Regular cardiac myocyte (primary cell): ENCODE measurements at places on chromosomes 7 and 10. TPM values are rescaled to one million over a fixed set of nuclear protein-coding genes. Genes with fewer than 3 reads are reported as not detected.

The FAM25C gene
- not detected in 2 replicates for total RNA-seq

The ITIH5 gene
- 0.19 and 1.4 TPM in 2 replicates for total RNA-seq

The AGAP5 gene
- 2.0 and 2.1 TPM in 2 replicates for total RNA-seq

The PNLIPRP1 gene
- total RNA-seq = not detected in 2 replicates

The NRP1 gene
- 418 and 458 TPM in 2 replicates for total RNA-seq

The KLF14 gene
- under 0.01 TPM in 1 of 2 replicates, not detected in the other for total RNA-seq

The TMEM140 gene
- total RNA-seq = 5.0 and 18.6 TPM in 2 replicates

The TRPV5 gene
- total RNA-seq = not detected in 2 replicates

The SEC23IP gene
- total RNA-seq = 18.6 and 22.2 TPM in 2 replicates

The PRSS37 gene
- total RNA-seq = not detected in 2 replicates

The OR2A12 gene
- not detected in 2 replicates for total RNA-seq

The EPC1 gene
- total RNA-seq = 11.3 and 11.7 TPM in 2 replicates

The TAS2R41 gene
- total RNA-seq = not detected in 2 replicates

The PRTFDC1 gene
- total RNA-seq = 8.5 and 15.7 TPM in 2 replicates
